ENCODE measurements at places on chromosomes 7 and 10.

GRCh38 chr7:41592236-41592635 is 110.7 kb downstream of the INHBA start:
- DNase-seq: no peak

DNA sequence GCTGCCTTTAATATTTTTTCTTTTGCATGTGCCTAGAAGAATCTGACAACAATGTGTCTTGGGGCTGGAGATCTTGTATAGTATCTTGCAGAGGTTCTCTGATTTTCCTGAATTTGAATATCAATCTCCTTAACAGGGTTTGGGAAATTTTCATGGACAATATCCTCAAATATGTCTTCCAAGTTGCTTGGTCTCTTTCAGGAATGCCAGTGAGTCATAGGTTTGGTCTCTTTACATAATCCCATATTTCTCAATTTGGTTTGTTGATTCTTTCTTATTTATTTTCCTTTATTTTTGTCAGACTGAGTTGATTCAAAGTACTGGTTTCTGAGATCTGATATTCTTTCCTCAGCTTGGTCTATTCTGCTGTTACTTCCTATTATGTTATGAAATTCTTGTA is 208.7 kb upstream of the GLI3 start:
- no peak for DNase-seq

GRCh38 chr10:71756311-71757191 is 16.8 kb downstream of the VSIR start:
- DNase-seq: no peak

DNA sequence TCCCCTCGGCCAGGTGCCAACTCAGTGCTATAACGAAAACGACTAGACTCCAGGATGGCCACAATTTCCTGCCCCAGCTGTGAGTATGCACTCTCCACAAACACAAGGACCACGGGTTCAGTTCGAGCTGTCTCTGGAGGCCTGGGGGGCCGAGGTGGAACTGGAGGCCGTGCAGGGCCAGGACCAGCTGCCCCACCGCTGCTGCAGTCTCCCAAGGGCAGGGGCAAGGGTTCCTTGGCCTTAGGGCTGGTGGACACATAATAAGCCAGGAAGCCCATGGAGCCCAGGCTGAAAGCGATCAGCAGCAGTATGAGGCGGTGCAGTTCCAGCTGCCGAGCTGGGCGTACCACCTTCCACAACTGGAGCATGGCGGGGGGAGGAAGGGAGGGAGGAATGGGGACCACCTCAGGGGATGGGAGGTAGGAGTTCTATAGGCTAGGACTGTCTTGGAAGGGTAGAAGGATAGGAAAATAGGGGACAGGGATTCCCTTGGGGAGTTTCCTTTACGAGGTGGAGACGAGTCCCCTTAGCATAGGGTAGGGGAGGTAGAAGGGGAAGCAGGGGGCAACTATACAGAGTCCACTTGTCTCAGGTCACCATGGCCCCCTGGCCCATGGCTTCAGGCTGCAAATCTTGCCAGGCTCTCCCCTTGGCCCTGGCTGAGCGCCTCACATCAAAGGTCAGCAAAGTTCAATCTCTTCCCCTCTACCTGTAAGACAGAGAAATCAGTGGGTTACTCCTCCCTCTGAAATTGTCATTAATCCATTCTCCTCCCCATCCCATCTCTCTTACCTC is 3.2 kb downstream of the NDST2 start:
- DNase-seq: no peak

DNA sequence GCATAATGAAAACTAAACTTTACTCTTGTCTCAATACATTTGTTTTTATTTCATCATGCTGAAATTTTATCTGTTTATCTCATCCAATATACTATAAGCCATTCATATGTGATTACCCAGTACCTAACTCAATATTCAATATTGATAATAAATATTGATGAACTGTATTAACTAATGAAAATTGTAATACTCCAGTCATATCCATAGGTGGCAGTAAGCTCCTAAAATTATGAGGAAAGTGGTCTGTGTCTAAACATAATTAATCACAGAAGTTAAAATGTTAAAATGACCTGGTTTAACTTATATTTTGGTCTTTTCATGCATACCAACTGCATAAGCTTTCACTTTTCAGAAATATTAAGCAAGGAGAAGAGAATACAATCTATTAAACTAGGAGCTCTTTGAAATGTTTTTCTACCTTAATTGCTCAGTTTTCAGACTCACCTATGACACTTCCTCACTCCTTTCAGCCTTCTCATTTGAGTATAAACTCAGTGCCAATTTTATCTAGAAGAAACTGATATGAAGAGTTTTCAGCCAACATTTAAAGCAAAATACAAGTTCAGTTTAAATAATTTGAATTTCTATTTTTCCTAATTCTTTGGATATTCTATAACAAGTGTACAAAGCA is 30.5 kb upstream of the VWDE start:
- no peak for DNase-seq

- no peak for DNase-seq
Measured at GRCh38 chr10:58795560-58795959, 282.9 kb downstream of the BICC1 start.

GRCh38 chr10:77079592-77080300 is 557.9 kb downstream of the KCNMA1 start:
- DNase-seq: no peak

DNA sequence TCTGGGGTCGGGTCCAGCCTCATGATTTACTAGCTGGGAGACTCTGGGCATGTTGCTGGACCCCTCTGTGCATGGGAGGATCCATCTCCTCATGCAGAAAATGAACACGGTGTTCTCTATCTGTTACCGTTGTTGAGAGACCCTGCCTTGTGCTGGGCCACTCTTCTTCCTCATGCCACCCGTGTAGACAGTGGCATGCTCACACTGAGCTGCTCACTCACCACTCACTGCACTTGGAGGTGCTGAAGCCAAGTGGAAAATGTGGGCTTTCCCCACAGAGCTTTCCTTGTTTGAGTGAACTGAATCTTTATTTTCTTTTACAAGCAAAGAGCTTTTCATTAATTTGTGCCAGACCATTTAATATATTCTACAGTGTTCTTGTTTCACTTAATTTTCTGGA is 77.5 kb upstream of the GDF10 start:
- no peak for DNase-seq

DNA sequence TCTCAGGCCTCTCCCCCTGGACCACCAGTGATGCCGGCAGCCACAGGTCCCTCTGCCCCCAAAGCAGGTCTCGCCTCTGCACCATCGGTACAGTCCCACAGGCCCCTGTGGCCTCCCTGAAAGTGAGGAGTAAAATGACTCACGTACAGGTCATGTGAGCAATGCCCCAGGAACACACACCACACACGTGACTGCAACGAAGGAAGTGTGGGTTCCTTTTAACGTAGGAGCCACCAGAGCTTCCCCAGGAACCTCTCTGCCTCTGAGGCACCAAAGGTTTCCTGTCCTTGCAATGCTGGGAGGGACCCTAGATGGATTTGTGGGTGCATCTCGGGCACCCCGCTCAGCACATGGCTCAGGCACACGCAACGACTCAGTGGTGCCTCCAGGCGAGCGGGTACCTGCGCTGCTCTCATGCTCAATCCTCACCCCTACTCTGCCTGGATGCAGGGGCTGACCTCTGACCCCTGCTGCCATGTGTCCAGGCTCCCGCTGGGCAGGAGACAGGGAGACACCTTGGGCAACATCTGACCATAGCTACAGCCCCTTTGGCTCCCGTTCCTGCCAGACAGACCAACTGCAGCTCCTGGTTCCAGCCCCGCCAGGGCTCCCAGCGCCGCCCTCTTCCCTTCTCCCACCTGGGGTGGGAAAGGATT is 120.7 kb downstream of the PRKAG2 start:
- peak; percentile 24 for DNase-seq

DNA sequence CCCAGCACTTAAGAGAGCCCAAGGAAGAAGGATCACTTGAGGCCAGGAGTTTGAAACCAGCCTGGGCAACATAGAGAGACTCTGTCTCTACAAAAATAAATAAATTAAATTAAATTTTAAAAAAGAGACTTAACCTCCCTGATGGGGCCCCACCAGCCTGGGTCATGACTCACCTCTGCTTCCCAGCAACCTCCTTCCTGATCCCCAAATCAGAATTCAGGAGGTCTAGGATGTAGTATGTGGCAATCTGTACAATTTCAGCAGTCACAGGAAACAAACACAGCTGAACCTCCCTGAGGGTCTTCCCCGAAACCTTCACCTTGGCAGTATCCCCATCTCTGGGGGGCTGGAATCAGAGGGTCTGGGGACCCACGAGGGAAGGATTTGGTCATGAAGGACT is 9.7 kb upstream of the PPP1R35 start:
- no peak for DNase-seq

GRCh38 chr10:1989090-1989489 is 251.8 kb upstream of the ADARB2 start:
- no peak for DNase-seq

DNA sequence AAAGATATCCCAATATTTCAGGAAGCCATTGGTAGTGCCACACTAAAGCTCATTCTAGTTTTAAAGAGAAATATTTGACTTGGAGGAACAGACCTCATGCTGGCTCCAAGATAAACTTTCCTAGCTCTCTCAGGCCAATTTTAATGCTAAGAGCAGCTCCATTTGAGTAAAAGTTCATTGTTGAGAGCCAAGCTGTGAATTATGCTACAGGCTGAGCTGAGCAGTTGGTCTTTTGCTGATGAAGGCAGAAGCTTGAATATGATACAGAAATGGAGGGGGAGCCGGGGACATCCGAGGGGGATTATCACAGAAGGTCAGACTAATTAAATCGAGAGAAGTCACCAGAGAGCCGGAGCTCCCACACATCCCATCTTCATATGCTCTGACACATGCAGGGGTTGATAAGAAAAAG is 175.7 kb upstream of the AUTS2 start:
- DNase-seq: no peak

GRCh38 chr7:6130007-6130587 is 98.9 kb downstream of the ANKRD61 start:
- no peak for DNase-seq

- no peak for DNase-seq
Measured at GRCh38 chr10:103776878-103777591, 78.3 kb downstream of the SH3PXD2A start.

DNA sequence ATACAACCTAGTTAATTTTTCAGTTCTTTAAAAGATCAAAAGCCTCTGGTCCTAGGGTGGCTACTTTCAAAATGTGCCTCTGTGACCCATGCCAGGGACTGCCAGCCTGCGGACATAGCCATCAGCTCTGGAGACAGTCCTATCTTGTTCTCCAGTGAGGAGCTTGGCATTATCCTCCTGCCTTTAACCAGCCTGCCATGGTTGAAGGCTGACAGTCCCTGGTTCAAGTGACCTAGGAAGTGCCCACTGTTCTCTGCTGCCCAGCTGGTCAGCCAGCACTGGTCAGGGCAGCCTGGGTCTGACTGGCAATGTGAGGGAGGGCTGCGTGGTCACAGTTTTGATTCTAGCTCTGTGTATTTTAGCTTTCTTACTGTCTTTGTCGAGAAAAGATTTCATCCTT is 18.1 kb upstream of the ARHGAP22 start:
- no peak for DNase-seq

DNA sequence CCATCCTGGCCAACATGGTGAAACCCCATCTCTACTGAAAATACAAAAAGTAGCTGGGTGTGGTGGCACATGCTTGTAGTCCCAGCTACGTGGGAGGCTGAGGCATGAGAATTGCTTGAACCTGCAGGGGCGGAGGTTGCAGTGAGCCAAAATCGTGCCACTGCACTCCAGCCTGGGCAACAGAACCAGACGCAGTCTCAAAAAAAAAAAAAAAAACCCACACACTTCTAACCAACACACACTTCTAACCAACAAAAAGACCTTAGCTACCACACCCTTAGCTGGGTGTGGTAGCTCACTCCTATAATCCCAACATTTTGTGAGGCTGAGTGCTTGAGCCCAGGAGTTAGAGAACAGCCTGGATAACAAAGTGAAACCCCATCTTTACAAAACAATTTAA is 33.9 kb upstream of the SPOCK2 start:
- no peak for DNase-seq

GRCh38 chr10:129541200-129541599 is 74.2 kb downstream of the MGMT start:
- no peak for DNase-seq

GRCh38 chr7:128801003-128801402 is 9.2 kb downstream of the CCDC136 start:
- no peak for DNase-seq

DNA sequence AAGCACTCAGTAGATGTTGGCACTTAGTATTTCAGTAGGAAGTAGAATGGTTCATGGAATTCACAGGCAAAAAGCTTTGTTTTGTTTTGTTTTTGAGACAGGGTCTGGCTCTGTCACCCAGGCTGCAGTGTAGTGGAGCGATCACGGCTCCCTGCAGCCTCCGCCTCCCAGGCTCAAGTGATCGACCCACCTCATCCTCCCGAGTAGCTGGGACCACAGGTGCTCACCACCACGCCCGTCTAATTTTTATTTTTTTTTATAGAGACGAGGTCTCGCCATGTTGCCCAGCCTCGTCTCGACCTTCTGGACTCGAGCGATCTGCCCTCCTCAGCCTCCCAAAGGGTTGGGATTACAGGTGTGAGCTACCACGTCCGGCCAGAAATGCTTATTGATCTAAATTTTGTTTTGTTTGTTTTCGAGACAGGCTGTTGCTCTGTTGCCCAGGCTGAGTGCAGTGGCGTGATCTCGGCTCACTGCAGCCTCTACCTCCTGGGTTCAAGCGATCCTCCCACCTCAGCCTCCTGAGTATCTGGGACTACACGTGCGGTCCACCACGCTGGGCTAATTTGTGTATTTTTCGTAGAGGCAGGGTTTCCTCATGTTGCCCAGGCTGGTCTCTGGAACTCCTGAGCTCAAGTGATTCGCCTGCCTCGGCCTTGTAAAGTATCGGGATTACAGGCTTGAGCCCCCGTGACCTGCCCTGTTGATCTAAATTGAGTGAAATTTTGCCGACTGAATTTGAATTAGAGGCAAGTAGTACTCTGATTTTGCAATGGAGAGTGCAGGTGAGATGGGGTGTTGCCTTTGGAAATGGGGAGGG is 1.7 kb downstream of the GLRX3 start:
- no peak for DNase-seq

- no peak for DNase-seq
Measured at GRCh38 chr10:103111031-103111917, 81.8 kb downstream of the NT5C2 start.

GRCh38 chr7:120838281-120838682 is 19.7 kb downstream of the TSPAN12 start:
- no peak for DNase-seq

- no peak for DNase-seq
Measured at GRCh38 chr7:69808391-69808790, 210.1 kb downstream of the AUTS2 start.

- DNase-seq: no peak
Measured at GRCh38 chr7:14934839-14935238, 32.3 kb upstream of the DGKB start.

GRCh38 chr10:97584060-97584797 is at the start of gene HOGA1:
Gene HOGA1 (plus strand): TSS chr10:97584389. CDS start chr10:97584704, 315 bp downstream.
- DNase-seq: no peak

- DNase-seq: no peak
Measured at GRCh38 chr7:132379292-132379691, 197.0 kb downstream of the PLXNA4 start.

- no peak for DNase-seq
Measured at GRCh38 chr10:50981904-50982303, 92.4 kb upstream of the PRKG1 start.
